ENCODE measurements at places on chromosomes 3 and 15.
A peak's percentile ranks its signal among the peaks of the same experiment; 100 is the strongest.

DNA sequence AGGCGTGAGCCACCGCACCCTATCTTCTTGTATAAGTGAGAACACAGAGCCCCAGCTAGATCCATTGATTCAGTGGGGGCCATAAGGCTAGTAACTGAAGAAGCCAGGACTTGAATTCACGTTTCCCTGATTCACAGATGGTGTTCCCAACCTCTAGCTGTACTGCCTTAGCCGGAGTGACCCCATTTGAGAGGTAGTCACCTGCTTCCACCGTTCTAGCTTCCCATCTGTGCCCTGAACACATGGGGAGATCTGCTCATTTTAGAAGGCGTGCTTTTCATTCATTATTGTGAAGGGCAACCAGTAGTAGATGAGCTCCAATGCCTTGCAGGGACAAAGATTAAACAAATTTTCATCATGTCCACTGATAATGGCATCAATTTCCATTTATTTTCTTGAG, 365.7 kb upstream of the TPM1 start:
- DNase-seq = no peak

DNA sequence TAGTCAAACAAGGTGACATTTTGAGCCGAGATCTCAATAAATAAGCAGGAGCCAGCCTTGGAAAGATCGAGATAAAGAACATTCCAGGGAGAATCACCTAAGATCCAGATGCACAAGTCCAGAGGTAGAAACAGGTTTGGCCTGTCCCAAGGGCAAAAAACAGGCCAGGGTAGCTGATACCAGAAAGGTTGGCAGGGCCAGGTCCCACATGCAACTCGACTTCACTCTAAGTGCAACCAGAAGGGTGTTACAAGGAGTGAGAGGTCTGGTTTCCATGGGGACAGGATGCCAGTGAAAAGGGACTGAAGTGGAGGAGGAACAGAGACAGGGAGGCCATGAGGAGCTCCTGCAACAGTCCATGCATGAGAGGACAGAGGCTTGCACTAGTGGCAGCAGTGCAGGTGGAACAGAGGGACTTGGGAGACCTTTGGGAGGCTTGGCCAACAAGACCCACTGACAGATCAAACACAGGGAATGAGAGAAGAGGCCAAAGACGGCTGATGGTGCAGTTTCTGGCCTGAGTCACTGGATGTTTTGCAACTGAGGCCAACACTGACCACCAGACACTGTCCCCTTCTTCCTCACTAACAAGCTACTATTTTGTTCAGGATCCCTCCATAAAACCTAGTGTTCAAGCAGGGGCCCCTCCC, 5.2 kb downstream of the TPRA1 start:
- DNase-seq = peak; percentile 25

- DNase-seq = peak; percentile 1
These were observed 71.5 kb upstream of the EIF1B start for GRCh38 chr3:40237889-40238571.

DNA sequence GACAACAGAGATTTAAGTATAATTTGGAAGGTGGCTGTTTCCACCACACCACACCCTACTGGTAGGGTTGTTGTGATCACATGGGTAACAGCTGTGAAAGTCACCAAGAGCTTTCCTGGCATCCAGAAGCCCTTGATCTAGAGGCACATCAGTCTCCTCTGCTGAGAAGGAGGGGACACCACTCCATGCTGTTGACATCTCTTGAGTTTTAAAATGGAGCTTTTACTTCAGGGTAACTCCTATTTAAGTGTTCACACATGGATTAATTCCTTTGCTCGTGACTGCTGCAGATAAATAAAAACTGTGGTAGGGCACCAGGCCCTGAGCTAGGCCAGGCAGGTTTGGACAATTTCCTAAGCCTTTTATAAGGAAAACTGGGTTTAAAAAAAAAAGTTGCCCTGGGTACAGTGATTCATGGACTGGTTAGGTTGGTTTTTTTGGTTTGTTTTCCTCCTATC, 7.5 kb downstream of the EXOSC7 start:
- no peak for DNase-seq

- no peak for DNase-seq
These were observed 128.4 kb upstream of the SMAD3 start for GRCh38 chr15:66936861-66937582.

- no peak for DNase-seq
These were observed 58.0 kb downstream of the HRH1 start for GRCh38 chr3:11212299-11212608.

DNA sequence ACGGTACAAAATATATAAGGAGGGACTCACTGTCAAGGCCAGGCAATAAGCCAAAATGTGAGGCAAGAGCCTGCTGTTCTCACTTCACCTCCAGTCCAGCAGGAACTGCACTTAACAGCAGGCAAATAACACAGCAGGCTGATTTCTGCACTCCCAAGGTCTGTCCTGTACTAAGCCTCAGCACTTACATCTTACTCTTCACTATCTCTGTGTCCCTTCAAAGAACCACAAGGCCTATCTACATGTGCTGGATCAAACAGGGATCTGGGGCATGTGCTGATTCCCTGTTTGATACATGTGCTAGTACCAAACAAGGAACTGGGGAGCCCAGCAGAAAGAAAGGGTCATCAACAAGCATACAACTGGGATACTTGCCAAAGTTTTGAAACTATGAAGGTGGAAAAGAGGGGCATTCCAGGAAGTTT, 22.2 kb downstream of the UACA start:
- peak; percentile 44 for DNase-seq

All from HT-29 (cell line).